ENCODE measurements at places on chromosomes 3 and 15.

GRCh38 chr3:23111797-23112196, 91.3 kb upstream of the UBE2E2 start:
- DNase-seq: no peak

GRCh38 chr3:187044206-187044605, 95.1 kb downstream of the RPL39L start:
- DNase-seq: no peak

- DNase-seq: no peak
Measured at GRCh38 chr3:7710284-7710683, 791.3 kb upstream of the LMCD1 start.

DNA sequence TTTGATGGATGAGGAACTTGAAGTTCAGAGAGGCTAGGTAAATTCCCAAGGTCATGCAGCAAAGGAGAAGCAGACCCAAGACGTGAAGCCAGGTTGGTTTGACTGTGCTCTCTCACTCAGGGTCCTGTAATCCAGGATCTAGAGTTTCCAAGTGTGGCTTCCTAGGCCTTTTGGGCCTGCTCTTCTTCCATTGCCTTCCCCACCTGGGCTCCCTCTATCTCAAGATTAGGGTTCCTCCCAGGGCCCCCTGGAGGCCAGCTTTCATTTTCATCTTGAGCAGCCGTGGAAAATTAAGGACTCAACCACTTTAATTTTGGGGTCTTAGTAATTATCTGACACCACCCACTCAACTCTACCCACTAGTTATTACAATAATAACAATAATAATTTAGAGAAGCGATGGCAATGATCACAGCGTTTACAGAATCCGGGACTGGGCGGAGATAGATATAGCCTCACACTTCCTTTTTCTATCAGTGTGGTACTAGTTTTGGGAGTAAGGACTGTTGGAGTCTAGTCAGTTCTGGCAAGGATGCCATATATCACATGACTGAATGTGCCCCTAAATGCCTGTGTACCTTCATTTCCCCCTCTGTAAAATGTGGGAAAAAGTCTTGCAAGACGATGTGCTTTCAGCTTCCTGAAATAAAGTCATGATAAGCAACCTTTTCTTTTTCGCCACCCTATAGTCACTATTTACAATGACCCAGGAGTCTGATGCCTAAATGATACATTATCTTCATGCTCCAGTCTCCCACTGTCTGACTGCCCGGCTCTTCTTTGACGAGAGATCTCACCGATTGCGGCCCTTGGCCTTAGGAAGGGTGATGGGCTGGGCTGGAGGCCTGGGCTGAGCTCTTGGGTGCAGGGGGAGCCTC, 30.2 kb upstream of the MAGEF1 start:
- no peak for DNase-seq
